NCI-H1436 (cell line): ENCODE measurements at places on chromosomes 3 and 15.
A peak's percentile ranks its signal among the peaks of the same experiment; 100 is the strongest.

- DNase-seq = no peak
Observed at GRCh38 chr3:119229190-119229589, 11.5 kb downstream of the B4GALT4 start.

- no peak for DNase-seq
Observed at GRCh38 chr15:78065284-78065872, 12.1 kb downstream of the TBC1D2B start.

GRCh38 chr3:184583578-184584451, 22.2 kb downstream of the EPHB3 start:
- no peak for DNase-seq

GRCh38 chr3:112546216-112546759, 15.5 kb downstream of the ATG3 start:
- no peak for DNase-seq

DNA sequence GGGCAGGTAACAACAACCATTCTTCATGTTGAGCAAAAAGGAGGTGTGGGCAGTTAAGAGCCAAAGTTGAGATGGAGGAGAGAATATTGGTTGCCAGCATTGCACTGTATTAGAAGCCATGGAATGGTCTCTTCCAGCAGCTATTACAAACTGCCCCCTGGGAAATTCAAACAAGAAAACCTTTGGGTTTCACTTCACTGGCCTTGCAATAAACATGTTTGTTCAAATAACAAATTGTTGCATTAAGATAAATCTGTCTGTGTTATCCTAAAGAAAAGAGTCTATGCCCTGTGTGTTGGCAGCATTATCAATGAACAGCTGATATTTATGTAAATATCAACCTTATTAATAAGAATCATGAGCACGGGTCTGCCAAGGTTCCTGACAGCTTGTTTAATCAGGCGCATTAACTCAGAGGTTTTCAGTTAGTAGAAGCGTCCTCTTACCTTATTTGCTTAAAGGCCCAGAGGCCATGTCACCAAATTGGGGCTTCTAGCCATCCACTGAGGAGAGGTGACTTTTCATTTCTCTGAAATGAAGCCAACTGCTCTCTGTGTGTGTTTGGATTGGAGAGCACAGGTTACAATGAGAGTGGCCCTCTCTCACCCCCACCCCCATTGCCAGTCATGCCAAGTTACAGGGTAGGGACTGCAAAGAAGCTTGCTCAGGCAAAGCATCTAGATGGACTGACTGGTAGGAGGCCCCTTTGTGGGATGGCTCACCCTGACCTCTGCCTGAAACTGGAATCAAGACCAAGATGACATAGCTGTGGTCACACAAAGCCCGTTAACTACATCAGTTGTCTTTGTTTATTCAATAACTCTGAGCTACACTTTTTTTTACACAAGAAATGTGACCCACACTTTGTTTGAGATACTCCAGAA, 10.5 kb downstream of the FILIP1L start:
- DNase-seq = no peak

- no peak for DNase-seq
Observed at GRCh38 chr15:79900087-79900486, 3.3 kb upstream of the MTHFS start.

- DNase-seq = no peak
Observed at GRCh38 chr15:71629781-71630474, 180.4 kb upstream of the NR2E3 start.

DNA sequence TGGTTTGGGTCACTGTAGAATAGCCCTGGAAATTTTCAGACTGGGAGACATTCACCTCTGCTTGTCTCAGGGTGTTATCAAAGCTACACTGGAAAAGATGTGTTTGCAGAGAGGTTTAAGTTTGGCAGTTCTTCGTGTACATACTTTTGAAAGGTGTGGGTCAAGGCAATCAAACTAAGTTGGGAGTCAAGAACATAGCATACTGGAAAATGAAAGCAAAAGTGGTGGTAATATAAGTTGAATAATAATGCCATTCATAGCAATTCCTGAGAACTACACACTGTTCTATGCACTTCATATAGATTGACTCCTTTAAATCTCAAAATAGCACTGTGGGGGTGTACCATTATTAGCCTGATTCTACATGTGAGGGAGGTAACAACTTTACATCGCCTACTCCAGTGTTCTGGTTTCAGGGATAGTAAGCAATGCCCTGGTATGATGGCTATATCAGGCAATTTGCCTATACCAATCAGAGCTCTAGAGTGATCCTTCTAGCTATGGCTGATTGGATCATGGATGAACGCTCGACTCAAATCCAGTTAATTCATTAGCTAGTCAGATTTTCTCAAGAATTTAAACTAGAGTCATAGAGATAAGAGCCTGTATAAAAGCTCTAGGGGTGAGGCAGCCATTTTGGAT, 44.6 kb upstream of the RASGRP1 start:
- DNase-seq = no peak

- no peak for DNase-seq
Observed at GRCh38 chr3:6805236-6805635, 55.7 kb upstream of the GRM7 start.

DNA sequence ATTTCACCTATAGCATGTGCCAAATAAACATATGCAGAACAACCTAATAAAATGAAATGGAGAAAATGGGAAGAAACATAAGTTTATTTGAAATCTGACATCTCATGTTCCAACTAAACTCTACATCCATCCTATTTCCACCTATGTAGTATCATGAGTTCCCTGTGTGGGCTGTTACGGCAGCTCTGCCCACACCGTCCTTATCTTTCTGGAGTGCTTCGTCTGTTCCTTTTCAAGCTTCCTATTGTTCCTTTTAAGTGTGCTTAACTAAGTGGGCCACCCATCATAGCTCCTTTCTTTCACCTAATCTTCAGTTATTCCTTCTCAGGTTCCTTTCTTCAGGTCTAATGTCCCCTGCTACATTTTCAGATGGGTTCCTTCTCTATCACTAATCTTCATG, 17.3 kb downstream of the RYR3 start:
- no peak for DNase-seq

- peak; percentile 50 for DNase-seq
Observed at GRCh38 chr3:172915911-172916514, 165.5 kb downstream of the ECT2 start.

DNA sequence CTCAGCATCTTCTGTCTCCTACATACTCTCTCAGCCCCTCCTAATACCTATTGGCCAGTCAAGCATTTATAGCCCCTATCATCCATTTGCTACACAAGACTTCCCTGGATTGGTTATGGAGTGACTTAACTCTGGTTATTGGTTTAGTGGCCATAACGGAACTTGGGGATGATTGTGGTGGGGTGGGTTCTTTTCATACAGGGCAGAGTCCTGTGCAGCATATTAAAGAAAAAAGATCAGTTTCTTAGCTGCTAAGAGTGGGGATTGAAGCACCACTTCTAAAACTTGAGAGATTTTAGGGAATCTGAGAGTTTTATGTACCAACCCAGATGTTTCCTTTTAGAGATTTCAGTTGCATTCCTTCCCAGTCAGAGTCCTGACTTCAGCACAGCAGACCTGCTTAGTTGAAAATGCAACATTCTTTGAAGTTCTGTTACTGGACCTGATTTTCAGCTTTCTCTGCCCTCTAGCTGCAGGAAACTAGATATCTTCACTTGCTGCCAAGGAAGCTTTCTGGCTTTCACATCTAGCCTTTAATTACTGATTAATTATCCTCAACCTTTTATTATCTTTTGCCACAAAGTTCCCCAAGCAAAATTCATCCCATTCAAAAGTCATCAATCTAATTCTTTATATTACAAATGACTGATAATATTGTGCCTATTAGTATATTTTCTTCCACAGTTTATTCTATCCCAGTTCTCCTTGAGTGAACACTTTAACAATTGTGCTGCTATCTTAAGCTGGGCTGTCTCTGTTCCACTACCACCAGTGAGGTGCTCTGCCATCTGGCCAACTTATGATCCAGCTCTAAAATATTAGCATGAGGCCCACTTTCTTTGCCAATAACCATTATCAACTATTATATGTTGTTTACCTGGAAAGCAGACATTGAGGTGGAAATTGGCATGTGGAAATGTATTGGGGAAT, 906.0 kb upstream of the ALCAM start:
- DNase-seq = no peak

- DNase-seq = no peak
Observed at GRCh38 chr15:26091184-26091583, 228.1 kb upstream of the ATP10A start.

DNA sequence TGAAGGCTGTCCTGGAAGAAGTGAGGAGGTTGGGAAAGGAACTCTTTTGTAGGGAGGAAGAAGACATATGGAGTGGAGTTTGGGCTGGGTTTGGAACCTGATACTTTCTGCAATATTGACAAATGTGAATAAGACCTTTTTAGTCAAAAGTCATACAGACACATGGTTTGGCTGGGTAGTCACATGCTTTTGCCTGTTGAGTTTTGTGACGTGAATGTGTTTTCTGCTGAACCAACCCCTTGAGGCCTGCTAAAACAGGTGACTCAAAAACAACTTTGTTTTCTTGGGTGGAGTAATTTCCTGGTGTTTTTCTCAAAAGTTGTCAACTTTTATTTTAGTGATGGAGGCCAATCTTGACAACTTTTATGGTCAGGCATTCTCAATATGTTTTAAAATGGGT, 39.4 kb upstream of the CCR4 start:
- no peak for DNase-seq

DNA sequence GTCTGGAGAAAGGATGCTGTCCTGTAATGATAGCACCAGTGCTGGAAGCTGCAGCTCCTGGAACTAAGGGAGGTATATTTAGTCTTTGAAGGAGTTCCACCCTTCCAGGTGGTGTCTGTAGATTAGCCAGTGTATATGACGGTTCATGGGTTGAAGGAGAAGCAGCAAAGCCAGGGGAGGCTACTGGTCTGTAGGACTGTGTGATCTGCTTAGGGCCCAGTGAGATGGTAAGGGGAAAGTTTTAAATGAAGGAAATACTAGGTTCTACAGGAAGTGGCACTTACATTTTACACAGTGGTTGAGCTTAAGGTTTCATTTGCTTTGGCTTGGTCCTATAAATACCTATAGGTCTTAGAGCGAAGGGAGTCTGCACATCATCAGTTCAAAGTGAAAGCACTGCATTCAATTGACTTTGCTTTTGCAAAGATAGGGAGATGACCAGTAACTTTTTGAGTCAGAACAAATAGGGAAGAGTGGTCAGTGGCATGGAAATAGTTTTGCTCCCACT, 5.6 kb downstream of the SLC25A38 start:
- no peak for DNase-seq

DNA sequence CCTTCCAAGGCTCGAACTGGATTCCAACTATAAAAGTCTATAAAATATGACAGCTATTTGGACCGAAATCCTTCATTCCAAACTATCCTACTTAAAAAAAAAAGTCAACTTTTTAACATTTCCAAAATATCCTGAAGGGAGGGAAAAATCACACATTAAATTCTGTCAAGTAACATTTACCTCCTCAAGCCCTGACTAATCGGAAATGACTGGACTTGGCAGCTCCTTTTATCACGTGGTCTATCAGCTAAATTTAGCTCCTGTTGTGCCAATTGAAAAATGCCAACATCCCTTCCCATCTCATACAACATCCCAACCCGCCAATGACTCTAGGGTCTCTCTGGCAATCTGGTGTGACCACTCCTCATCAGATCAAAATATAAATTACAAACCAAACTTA, 297.9 kb downstream of the FHIT start:
- no peak for DNase-seq

DNA sequence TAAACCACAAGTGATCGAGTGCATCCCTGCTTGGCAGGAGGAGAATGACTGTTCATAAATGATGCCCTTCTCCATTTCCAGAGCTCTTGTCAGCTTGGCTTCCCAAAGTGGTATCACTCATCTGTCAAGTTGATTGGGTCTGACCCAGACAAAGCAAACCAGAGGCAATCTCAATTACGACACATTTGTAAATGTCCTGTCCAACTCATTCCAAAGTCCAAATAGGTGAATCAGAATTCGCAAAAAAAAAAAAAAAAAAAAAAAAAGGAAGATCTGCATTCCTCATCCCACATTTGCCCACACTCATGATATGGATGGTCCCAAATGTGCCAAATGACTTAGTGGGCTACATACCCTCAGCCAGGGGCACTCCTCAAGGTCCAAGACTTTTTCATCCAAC, 91.9 kb downstream of the LRRC3B start:
- no peak for DNase-seq

- DNase-seq = no peak
Observed at GRCh38 chr3:121988146-121988545, 33.9 kb downstream of the ILDR1 start.

GRCh38 chr3:89145995-89146394, 38.6 kb downstream of the EPHA3 start:
- no peak for DNase-seq

DNA sequence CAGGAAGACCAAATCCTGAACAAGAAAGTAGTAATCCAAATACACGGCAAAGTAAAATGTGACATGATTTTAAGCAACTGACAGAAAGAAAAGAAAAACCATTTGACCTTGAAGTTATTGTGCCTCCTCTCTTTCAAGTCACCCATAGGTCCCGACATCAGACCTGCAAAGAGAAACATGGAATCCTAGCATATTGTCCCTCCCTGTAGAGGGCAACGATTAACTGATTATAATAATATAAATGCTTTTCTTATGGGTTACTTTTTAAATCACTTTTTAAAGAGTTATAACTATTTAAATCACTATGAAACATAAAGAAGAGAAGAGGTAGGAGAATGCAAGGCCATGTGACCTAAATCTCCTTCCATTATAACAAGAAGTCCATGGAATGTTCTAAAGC, 143.2 kb upstream of the LIPC start:
- no peak for DNase-seq

GRCh38 chr15:26287381-26287780, 424.3 kb upstream of the ATP10A start:
- no peak for DNase-seq

- DNase-seq = no peak
Observed at GRCh38 chr3:104323226-104323625, 1043.5 kb upstream of the ALCAM start.

- no peak for DNase-seq
Observed at GRCh38 chr15:91698241-91698640, 155.3 kb upstream of the SLCO3A1 start.

- no peak for DNase-seq
Observed at GRCh38 chr3:37899101-37899707, 37.5 kb downstream of the CTDSPL start.

DNA sequence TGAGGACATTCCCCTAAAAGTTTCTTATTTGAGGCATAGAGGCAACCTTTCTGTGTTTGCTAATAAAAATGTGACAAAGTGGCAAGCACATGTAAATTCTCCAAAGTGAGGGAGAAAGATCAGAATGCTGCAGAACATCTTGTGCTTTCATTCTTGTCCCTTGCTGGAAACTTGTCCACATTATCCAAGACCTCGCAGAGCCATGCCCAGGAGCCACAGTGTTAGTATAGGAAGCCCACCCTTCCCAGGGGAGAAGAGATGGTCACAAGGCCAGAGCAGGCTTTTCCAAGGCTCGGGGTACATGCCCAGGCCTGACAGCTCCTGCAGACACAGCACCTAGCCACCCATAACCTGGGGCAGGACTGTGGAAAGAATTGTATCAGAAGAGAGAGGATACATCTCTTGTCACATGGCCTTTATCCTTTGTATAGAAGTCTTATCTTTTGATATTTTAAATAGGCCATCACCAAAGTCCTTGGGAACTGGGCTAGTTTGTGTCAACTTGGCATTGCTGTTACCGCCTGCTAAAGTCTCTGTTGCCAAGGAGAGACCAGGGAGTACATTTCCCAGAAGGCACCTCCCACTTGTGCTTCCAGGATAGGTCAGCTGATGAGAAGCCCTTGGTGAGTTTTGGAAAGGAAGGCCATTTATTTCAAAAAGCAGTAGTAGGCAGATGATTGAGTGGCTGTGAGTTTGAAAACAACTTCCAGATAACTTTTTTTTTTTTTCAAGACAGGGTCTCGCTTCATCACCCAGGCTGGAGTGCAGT, 10.5 kb downstream of the DLEC1 start:
- DNase-seq = no peak

- DNase-seq = no peak
Observed at GRCh38 chr3:12107071-12107713, 51.5 kb downstream of the TIMP4 start.
